ENCODE measurements at places on chromosomes 16 and 17.

DNA sequence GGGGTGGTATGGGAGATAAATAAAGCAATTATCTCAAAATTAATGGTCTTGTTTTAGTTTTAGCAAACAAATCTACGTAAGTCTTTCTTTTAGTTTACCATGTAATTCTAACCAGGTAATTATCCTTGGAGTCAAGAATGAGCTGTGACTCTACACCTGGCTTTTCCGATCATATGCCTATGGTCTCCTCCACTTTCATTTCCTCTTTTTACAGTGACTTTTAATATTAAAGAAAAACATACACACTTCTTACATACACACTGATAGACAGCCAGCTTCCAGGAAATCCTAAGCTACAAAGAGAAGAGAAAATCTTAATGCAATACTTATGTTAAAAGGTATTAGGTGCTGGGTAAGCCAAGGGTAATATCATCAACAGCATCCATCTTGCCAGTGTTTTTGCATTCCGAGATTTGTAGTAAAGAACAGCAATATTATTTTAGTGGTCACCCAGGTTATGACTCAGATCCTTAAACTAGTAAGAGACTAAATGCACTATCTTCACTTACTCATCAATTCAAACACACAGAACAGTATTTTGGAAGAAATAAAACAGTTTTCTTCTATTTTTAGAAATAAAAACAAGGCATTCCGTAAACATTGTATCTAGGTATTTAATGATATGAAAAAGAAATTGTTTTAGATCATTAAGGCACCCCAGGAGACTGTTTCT lies 4.4 kb upstream of the IRX5 start:
- no peak for DNase-seq

DNA sequence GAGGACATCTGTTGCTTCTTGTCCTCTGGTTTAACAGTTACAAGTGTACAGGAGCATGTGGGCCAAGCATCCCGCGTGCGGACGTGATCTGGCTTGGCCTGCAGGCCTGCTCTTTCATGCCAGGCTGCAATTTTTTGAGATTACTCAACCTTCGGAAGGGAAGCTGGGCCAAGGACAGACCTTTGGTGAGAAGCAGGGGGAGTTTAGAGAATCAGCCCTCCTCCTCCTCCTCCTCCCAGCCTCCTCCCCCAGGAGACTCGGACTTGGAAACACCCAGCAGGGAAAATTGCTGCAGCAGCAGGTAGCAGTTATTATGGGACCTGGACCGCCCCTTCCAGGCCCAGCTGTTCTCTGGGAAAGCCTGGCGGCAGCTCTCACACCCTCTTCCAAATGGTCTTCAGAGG lies 5.1 kb upstream of the KLHL36 start:
- no peak for DNase-seq

DNA sequence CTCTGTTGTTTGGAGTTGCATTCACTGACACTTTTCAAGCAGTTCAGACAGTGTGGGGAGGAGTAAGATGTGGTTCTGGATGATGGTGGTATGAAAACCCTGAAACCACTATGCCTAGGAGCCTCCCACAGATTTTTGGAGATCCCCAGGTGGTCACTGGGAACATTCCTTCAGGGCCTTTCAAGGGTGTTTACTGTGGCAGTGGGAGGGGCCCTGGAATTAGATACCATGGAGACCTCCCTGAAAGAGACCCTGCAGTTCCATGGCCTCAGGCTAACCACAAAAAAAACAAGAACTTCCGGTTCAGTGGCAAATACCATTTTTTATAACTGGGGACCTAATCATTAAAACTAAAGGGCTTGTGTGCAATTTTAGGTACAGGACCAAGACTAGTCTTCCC lies 79.9 kb downstream of the TMEM100 start:
- DNase-seq, result no peak

- peak; percentile 63 for DNase-seq
These were observed at the start of gene MOSMO for GRCh38 chr16:22007509-22008214. Gene MOSMO, plus strand, starts transcription at chr16:22008111. Its CDS starts 191 bp downstream, at chr16:22008302.

DNA sequence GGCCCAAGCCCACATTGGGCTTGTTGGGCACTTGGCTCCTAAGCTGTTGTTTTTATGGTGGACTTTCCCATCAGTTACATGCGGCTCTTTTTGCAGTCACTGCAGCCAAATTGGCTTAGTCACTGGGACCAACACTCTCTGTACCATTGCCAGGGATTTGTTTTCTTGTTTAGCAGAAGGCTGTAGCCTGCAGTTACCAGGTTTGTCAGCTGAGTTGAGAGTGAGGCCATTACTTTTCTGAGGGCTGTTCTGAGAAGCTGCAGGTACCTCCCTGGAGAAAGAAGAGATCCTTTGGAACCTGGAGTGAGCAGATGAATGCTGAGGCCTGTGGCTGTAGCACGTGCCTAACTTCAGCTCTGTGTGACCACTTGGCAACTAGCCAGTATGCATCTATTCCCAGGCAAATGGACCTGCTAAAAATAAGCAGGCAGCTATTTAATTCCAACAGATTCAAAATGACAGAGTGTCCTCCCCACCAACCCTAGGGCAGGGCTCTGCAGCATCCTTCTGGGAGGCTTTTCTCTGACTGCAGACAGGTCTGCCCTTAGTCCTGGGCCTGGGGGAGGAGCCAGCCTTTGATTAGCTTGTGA lies 12.9 kb downstream of the AKAP1 start:
- no peak for DNase-seq

DNA sequence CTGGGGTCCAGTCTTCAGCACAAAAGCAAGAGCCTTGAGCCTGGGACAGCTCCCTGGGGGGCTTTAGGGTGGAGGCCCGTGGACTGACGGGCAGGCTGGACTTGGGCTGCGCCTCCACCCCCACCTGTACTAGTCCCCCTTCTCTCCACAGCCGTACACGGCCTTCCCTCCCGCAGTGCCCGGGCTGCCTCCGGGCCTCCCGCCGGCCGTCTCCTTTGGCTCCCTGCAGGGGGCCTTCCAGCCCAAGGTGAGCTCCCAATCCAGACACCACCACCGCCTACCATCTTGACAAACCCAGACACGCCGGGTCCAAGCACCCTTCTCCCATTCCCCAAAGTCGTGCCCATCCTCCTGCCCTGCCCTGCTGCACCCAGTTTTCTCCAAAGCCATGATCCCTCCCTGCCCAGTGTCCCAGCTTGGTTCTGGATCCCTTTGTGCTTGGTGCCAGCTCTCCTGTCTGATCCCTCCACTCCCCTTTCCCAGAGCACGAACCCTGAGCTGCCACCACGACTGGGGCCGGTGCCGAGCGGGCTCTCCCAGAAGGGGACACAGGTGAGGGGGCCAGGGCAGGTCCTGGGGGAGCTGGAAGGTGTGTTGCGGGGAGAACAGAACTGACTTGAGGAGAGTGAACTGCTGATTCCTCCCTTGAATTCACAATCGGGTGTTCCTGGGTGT lies 7.1 kb downstream of the FBRS start:
- no peak for DNase-seq

- DNase-seq, result no peak
These were observed 132.2 kb downstream of the IRF8 start for GRCh38 chr16:86031141-86031678.

DNA sequence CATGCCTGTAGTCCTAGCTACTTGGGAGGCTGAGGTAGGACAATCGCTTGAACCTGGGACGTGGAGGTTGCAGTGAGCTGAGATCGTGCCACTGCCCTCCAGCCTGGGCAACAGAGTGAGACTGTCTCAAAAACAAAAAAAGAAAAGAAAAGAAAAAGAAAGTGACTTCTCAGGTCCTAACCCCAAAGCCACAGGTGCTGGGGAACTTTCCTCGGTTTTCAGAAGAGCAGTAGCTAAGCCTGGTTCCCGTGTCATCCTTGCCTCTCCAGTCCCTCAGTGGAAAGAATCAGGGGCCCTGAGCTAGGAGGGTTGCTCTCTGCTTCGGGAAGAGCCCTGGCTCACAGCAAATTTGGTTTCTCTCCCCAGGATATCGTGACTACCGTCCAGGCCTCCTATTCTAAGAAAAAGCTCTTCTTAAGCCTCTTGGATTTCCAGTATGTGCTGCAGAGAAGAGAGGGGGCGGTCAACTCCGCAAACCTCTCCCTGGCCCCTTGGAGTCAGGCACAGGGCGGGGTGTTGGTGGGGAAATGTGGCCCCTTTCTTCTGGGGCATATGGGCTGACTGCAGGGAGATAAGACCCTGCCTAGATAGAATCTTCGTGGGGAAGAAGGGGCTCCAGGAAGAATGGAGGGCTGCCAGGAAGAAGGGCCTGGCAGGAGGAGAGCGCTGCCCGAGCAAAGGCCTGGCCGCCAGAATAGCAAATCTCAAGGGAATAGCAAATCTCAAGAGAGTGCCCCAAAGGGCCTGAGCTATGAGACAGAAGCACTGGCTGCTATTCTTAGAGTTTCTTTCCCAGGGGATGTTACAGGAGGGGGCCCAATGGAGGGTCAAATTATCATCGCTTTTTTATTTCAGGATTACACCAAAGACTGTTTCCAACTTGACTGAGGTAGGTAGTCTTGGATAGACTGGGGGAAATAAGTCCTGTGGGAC lies 8.3 kb upstream of the NLRC5 start:
- DNase-seq, result no peak

- DNase-seq, result no peak
These were observed 25.4 kb downstream of the PCTP start for GRCh38 chr17:55776271-55776670.

DNA sequence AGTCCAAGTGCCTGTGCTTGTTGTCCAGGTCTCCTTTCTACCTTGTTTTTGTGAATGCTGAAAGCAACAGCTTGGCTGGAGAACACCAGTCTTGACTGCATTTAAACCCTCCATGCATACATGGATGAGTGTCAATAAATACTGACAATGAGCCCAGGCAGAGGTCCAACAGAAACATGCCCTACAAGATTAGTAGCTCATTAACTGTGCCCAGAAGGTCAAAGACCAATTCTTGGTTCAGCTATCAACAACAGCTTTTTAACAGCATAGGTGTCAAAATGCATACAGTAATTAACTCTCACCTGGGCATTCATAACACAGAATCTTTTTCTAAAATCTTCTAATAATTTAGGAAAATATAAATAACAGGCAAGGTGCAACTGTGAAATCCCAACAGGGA lies 63.2 kb downstream of the N4BP1 start:
- no peak for DNase-seq

- no peak for DNase-seq
These were observed 6.8 kb downstream of the CBX4 start for GRCh38 chr17:79832218-79833109.

- DNase-seq, result no peak
These were observed 10.1 kb downstream of the HMOX2 start for GRCh38 chr16:4486126-4486893.

- DNase-seq, result no peak
These were observed 12.2 kb downstream of the CD300LD start for GRCh38 chr17:74579900-74580299.

- DNase-seq, result no peak
These were observed 23.5 kb downstream of the CACNG1 start for GRCh38 chr17:67067571-67068482.

- no peak for DNase-seq
These were observed 64.2 kb downstream of the FTO start for GRCh38 chr16:53768167-53768566.

DNA sequence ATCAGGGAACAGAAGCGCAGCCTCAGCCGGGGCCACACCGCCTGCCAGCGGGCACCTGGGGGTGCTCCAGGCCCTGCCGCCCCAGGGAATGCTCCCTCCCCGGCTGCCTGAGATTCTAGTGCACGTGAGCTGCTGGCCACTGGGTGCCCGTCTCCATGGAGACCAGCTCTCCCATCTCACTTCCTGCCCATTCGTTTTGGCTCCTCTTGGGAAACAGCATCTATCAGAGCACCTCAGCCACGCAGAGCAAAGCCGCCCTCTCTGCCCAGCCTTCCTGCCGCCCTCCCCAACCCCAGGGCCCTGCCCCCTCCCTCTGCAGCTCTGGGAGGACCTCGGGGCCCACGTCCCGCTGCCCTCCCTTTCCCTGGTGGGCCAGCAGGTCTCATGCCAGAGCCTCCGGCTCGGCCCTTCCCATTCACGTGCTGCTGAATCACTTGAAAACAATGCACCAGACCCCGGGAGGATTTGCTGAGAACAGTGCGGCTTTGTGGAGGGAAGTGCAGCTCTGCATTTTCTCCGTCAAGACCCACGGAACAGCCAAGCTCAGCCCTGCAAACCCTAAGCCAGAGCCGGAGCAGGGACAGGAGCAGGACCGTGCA lies 19.4 kb downstream of the CEP295NL start:
- DNase-seq, result no peak

DNA sequence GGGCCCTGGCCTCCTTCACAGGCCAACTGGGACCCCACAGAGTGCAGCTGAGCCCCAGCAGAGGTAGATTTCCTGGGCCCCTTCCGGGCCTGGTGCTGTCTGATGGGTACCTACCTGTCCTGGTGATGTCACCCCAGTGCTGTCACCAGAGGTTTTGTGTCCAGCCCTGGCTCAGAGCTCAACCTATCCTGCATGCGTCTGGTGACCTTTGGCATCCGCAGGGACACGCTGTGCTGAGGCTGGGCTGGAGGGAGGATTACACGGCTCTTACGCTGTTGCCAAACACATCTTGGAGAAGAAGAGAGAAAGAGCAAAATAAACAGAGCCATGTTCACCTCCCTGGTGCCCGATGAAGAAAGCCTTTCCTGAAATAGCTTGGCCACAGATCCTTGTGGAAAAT lies 70.6 kb upstream of the MED9 start:
- no peak for DNase-seq

DNA sequence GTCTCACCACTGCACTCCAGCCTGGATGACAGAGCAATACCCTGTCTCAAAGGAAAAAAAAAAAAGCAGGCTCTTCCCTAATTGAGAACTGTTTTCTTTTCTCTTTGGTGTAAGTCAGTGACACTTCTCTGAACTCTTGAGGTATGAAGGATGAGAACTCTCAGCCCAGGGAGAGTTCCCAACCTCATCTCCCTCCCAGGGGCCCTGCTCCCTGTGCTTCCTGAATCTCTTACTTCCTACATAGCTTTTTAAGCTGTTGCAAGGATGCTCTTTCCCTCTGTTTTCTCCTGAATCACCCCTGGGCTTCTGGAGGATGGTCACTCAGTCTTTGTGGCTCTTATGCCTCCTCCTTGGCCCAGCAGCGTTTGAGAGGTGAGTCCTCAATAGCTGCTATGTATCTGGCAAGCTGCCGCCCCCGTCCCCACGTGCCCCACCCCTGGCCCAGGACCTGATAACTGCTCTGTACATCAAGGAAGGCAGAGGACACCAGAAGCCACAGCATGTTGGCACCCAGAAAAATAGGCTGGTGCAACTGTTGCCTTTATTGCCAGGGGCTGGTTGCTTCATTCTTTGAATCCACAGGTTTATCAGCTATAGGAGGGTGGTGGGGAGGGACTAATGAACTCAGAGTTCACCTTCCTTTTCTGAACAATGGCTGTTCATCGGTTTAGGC lies 24.0 kb downstream of the IGF2BP1 start:
- no peak for DNase-seq

- DNase-seq, result no peak
These were observed 54.8 kb upstream of the MAP3K14 start for GRCh38 chr17:45371414-45372324.

DNA sequence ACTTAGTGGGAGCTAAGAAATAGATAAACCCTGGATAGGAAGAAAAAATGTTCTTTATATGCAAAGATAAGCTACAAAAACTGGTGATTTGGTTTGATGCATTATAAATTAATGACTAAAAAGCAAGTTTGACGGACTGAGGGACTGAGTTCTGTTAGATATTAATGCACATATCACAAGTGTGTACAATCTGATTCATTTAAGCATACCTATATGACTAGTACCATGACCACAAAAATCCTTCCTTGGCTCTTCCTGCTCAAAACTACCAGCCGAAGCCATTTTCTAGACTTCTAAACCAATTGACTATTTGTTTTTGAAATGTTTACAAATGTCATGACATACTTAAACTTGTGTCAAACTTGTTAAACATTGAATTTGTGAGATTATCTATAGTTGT lies 374.5 kb upstream of the MON1B start:
- DNase-seq, result no peak

- no peak for DNase-seq
These were observed 41.7 kb downstream of the ZZEF1 start for GRCh38 chr17:4100883-4101756.
